ENCODE measurements at places on chromosomes 7 and 10.

GRCh38 chr7:108109221-108109908 is 20.8 kb downstream of the LAMB4 start:
- peak; percentile 42 for DNase-seq

DNA sequence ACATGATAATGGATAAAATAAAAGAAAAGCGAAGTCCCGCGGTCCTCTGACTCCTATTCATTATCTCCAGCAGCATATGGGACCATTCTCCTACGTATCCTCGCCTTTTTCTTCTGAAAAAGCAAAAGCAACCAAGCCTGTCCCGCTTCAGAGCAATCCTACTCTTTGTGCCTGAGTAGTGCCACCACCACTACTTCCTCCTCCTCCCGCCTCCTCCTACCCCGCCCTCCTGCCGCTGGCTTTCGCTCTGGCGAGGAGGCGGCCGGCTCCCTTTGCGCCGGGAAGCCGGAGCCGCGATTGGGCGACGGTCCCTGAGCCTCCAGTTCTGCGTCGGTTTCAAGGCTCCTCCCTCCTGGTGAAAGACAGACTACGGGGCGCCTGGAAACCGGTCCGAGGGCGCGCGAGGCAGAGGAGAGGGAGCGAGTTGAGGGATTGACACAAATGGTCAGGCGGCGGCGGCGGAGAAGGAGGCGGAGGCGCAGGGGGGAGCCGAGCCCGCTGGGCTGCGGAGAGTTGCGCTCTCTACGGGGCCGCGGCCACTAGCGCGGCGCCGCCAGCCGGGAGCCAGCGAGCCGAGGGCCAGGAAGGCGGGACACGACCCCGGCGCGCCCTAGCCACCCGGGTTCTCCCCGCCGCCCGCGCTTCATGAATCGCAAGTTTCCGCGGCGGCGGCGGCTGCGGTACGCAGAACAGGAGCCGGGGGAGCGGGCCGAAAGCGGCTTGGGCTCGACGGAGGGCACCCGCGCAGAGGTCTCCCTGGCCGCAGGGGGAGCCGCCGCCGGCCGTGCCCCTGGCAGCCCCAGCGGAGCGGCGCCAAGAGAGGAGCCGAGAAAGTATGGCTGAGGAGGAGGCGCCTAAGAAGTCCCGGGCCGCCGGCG is at the start of gene FZD1:
TSS of gene FZD1 (plus strand) at position 388 of the 878 bp plus-strand sequence. CDS start at position 836, 448 bp downstream.
- DNase-seq = peak; percentile 98

DNA sequence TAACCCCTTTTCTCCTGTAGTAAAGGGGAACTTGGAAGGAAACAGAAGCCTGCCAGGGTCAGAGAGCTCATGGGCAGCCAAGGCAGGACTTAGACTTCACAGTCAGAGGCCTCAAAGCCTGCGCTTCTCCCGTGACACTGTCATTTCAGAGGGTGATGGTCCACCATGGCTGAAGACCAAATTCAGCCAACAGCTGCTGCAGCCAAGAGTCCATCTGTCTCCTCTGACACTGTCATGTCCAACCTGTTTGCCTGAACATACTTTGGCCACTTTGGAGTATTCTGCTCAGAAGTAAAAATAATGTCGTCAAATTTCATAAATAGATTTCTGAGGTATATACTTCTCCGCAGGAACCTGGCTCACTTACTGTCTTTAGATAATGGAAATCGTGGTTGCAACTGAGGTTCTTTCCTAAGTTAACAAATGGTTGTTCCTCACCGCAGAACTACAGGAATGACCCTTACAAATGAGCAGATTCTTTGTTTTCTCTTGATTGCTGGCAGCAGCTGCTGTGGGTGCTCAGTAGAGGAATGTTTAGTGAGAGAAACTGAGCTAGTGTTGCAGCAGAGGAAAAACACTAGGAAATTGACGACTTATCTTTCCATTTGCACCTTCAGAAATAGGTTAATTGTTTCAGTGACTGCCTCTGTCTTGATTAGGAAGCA is 626.5 kb downstream of the SDK1 start:
- no peak for DNase-seq

- DNase-seq = peak; percentile 15
These were observed 9.5 kb upstream of the ING3 start for GRCh38 chr7:120941064-120941463.

GRCh38 chr10:3812141-3812540 is 27.1 kb upstream of the KLF6 start:
- DNase-seq = peak; percentile 67

DNA sequence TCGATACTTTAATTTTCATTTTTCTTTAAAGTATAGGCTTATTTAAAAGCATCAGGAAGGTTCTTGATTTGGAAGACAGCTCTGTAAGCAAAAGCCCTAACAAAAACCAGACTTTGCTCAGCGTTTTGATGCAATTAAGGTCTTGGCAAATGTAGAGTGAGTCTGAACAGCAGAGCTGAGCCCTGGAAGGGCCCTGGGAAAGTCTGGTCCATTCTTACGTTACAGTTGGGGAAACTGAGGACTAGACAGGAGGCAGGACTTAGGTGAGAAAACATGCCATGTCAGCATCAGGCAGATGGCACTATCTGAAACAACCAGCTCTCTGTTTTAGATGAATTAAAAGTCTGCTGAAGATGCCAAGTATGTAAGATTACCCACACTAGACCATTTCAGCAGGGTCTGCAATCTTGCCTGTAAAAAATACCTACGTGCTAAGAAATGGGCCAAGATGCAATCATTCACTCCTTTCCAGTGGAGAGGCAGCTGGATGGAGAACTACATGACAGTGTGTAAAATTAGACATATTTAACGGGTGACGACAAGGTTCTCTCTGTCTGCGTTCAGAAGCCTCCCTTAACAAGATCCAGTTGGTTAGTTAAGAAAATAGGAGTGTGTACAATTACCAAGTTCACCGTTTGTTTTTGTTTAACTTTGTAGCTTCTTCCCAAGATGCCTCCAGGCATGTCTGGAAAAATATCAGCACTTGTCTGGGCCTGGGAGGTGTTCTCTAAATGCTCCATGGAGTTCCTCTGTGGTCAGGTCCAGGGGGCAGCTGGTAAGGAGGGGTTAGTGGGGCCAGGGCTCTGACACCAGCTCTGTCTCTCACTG is 502.3 kb upstream of the ZMIZ1 start:
- peak; percentile 69 for DNase-seq

DNA sequence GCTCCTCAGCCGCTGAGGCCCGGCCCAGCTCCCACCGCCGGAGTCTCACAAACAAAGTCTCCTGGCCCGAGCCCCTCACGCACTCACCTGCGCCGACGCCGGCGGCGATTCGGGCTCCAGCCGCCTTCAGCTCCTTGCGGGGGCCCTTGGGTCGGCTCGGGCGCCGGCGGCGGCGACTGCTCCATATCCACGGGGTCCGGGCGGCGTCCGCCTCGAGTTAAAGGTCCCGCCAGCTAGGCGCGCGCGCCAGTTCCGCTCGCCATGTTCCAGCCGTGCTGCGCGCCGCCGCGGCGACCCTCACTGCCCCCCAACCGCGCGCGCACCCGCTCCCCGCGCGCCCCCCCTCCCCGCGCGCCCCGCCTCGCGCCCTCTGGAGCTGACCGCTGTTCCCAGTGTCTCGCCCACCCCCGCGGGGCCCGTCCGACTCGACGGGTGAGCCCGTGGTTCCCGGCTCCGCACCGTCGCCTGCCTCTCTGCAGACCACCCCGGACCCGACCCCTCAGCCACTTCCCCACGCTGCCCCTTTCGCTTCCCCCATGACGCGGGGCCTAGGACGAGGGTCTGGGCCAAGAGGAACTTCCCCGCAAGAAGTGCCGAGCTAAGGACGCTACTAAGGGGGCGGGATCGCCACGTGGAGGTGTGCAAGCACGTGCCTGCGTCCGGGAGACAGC is 396.1 kb downstream of the ZNF33B start:
- DNase-seq = no peak

GRCh38 chr7:41020056-41020455 is 682.8 kb downstream of the INHBA start:
- no peak for DNase-seq

- no peak for DNase-seq
These were observed 1.2 kb downstream of the TECPR1 start for GRCh38 chr7:98250789-98251188.

GRCh38 chr10:120530699-120531098 is 73.7 kb downstream of the PLPP4 start:
- no peak for DNase-seq

DNA sequence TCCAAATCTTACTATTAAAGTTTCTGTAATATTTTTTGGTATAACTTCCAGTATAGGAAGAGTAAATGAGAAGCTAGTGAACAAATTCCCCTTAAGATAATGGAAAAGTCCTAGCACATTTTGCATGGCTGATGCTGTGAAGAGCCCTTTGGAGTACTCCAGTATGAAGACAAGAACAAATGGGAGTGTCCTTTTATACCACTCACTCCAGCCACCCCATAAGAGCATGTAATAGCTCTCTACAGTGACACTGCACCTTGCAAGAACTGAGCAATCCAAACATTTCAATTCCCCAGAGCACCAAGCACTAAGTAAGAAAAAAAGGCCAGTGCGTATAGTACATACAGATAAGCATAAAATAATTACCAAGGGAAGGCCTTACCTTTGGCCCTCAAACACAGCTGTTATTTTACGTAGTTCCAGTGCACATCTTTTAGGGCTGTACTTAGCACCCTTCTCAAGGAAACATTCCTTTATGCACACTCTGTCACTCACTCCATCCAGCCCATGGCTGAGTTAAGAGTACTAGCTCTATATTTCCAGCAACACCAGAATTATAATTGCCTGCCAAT is 135.4 kb downstream of the ST7 start:
- no peak for DNase-seq

DNA sequence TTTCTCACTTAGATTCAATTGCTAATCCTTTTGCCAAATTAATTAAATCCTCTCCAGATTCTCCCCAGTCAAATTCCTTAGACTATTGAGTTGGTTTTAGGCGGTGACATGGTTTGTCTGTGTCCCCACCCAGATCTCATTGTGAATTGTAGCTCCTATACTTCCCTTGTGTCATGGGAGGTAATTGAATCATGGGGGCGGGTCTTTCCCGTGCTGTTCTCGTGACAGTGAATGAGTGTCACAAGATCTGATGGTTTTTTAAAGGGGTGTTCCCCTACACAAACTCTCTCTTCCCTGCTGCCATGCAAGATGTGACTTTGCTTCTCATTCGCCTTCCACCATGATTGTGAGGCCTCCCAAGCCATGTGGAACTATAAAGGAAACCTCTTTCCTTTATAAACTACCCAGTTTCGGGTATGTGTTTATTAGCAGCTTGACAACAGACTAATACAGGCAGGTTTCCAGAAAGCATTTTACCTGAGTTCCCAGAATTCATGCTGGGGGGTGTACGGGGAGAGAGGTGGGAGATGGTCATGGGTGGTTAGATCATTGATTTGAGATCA is 44.7 kb upstream of the GARS1 start:
- DNase-seq = peak; percentile 67

DNA sequence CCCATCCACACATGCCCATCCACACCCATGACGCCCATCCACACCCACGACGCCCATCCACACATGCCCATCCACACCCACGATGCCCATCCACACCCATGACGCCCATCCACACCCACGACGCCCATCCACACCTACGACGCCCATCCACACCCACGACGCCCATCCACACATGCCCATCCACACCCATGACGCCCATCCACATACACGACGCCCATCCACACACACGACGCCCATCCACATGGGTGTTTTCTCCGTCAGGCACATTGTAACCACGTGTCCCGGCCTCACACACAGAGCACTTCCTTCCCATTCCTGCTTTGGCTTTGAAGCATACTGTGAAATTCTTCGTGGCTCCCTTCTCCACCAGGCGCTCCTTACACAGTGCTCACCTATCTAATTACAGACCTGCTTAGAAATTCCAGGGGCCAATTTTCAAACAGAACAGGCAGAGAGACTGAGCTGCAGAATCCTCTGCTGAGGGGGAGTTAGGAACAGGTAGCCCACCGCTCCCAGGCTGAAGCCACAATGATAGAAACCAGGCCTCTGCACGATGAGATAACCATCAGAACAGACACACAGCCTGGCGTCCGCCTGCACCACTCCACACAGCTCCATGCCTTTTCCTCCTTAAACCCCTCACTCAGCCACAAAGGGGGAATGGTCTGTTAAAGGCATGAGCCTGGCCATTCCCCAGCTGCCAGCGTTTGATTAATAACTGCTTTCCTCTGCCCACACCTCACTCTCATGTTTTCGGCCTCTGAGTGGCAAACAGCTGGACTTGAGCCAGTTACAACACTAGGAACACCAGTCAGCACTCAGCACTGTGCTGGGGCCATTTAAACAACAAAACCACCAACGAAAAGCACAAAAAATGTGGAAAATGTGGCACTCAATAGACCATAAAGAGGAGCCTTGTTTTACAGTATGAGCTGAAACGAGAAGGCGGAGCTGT is 501.6 kb downstream of the PTPRN2 start:
- no peak for DNase-seq

- DNase-seq = no peak
These were observed 191.0 kb downstream of the GLI3 start for GRCh38 chr7:42045961-42046360.
